ENCODE measurements at places on chromosomes 4 and X.

GRCh38 chr4:164138521-164138920 lies 615.4 kb upstream of the SMIM31 start:
- no peak for DNase-seq

DNA sequence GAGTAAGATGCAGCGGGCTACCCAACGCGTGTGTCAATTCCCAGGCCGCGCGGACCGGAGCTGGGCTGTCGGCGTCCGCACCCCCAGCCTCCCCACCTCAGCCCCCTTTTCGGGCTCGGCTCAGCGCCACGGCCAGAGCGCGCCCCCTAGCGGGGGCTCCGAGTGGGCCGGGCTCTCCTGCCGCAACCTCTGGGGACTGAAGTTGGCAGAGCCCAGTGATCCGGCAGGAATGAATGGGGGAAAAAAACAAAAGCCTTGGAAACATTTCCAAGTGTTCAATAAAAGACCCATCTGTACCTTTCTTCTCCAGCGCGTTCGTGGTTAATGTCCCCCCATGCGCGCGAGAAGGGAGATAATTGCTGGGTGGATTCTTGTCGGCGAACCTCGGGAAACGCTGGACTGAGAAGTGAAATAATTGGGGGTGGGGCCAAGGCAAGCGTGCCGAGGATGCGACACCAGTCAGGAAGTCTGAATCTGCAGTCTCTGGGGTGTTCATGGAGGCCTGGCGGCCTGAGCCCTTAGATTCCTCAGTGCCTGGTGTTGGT lies 5.2 kb upstream of the ARX start:
- DNase-seq = peak; percentile 83

- DNase-seq = no peak
Measured at GRCh38 chrX:107168257-107168656, 38.0 kb downstream of the NUP62CL start.

DNA sequence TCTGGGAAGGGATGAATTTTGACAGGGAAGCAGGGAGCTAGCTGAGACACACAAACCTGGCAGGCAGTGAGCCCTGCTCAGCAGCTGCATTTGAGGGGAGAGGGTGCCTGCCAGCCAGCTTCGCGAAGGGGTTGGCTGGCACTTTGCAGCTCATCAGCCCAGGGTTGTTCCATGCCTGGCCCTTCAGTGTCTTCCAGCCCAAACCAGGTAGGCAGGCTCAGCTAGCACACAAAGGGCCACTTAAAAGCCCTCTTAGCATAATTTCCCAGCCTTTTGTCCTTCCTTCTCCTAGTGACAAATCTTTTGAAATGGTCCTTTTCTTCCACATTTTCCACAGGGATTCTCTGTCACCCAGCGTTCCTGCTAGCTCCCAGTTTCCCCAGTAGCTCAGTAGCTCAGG lies 4.3 kb upstream of the FRMPD3 start:
- no peak for DNase-seq

GRCh38 chrX:3609810-3610209 lies 103.6 kb downstream of the PRKX start:
- DNase-seq = no peak

DNA sequence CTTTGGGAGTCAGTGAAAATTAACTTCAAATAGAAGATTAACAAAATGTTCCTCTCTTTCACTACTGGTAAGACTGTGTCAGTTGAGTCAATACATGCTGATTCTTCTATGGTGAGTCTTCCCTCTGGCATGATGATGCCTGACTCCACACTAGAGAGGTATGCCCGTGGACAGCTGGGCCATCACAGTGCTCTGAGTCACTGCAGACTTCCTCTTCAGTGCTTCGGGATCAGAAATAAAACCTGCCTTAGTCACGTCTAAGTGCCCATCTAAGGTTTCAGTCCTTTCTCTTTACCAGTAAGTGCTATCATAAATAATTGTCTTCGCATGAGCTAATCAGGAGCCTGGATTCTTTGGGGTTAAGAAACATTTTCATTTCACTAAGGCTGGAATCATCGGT lies 1.6 kb upstream of the ASB5 start:
- no peak for DNase-seq

DNA sequence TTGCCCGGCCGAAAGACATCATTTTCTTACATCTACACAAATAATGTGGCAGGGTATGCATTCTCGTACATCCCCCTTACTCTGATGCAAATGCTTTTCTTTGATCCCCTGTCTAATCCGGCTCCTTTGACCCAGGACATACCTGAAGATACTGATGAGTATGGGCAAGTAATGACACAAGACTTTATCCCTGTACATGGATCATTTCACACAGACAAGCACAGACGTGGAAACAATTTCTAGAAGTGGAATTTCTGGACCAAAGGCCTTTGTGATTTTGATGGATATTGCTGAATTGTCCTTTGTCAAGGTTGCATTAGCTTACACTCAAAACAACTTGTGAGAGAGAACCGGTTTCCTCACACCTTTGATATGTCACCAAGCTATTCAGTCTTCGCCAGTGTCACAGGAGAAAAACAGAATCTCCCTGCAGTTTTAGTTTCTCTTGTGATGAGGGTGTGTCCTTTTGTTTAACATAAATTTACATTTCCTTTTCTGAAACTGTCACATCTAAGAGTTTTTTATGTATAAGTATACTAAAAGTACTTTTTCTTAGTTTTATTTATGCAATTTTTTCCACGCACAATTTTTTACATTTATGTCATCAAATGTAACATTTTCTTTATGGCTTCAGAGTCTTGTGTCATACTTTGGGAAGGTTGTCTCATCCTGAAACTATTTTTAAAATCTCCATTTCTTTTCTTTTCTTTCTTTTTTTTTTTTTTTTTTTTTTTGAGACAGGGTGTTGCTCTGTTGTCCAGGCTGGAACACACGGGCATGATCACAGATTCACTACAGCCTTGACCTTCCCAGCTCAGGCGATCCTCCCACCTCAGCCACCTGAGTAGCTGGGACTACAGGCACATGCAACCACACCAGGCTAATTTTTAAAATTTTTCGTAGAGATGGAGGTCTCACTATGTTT lies 25.2 kb downstream of the RWDD4 start:
- DNase-seq = no peak

DNA sequence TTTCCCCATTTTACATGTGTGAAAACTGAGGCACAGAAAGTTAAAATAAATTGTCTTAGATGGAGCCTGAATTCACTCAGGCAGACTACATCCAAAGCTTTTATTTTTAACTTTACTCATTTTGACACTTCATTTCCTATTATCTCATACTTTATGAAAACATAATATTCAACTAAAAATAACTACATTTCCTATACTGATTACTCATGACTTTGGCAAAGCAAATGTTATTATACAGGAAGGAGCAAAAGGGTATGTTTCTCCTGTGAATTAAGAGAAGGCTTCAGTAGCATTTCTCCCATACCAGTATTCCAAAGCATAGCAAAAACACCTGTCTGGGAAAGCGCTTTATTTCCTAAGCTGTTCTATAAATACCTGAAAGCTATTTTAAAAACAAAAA lies 178.6 kb downstream of the ADAMTS3 start:
- no peak for DNase-seq

DNA sequence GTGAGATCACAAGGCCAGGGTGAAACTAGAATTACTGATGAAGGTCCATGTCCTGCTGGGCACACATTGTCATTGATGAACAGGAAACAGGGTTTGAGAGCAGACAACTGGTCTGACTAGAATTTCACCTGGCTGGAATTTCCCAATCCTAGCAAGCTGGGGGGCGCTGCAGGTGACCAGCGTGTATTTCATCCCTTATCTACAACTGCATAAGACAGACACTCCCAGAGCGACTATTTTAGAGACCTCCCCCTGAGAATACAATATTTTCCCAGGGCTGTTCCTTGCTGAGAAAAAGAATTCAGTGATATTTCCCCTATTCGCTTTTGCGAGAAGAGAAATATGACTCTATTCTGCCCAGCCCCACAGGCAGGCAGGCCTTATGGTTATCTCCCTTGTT lies 432.6 kb upstream of the GALNT7 start:
- peak; percentile 3 for DNase-seq

GRCh38 chr4:130736436-130737185 lies 1640.7 kb downstream of the C4orf33 start:
- DNase-seq = no peak

DNA sequence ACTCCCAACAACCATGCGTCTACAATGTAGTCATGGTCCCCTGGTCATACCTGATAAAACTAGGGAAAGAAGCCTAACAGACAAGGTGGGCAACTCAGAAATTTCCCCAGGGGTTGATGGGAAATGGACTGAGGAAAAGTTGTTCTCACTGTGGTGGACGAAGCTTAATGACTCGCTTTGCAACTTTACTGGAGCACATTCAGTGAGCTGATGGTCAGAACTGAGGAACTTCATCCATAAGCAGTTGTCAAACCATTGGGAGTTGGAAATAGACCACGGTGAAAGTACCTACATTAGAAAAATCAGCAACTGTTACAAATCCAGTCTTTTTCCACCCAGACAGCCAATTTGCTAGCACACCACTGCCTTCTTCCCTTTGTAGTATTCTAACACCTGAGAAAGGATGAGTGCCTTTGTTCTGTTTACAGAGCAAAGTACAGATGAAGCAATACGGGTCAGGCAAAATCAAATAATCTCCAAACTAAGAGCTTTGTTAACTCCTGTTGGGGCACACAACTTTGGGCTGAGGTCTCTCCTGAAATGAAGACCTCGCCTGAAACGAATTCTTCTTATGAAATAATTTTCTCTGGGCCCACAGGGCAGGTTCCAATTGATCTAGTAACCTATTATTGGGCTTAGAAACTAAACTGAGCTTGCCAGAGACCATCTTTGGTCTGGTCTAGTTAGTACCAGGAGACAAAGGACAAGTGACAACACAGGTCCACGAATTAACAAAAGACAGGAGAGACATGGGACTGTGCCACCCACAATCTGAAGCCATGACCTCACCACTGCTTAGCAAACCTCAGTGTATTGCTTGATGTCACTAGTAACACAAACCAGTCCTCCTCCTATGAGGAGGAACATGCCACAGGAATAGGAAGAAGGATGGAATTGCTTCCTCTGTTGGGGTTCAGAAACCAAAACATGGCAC lies 58.9 kb upstream of the NFKB1 start:
- no peak for DNase-seq

DNA sequence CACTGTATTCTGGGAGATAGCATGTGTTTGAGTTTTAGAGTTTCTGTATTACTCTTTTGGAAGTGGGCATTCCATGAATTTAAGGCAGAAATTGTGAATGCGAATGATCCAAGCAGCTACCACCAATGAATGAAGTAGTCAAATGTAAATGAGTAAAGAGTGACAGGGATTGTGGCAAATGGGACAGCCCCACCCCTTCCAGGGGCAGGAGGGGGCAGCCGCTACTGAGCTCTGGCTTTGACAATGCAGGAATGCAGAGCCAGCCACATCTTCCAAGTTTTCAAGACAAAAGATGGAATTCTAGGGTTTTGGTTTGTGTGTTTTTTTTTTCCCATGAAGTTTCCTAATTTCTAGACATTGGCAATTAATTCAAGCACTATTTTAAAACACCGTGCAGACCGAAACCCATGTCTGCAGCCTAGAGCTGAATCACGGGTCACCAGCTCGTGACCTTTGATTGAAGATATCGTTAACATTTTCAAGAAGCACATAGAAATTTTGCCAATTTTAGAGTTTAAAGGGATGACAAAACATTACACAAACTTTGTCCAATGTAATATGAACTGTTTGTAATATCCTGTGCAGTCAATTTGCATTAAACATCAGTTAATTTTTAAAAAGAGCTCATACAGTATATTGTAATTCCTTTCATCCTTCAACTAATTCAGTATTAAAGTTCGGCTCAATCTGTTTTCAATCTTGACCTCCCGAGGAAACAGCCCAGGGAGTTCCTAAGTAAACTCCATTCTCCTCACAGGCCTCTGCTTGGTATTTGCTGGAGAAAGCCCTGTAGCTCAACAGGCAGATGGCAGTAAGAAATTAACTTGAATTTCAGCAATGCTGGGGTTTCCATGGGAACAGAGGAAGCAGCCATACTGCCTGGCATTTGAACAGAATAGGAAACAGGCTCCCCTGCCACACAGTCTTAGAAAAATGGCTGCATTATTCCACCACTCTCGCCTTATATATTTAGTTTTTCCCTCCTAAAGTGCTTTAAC lies 83.4 kb downstream of the UCHL1 start:
- no peak for DNase-seq

DNA sequence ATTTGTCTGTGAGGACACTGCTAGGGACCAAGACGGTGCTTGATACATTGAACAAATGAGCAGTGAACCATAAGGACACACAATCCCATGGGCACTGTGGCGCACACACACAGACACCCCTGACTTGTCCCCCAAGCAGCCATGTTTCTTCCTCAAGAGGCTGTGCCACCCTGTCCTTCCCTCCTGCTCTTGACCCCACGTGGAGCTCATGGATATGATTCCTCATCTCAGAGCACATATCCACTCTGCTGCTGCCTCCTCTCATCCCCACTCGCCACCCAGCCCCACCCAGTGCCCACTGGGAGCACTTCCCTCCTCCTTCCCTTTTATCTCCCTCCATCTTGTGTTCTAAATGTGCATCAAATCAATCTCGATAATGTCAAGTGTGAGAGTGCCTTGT lies 102.4 kb downstream of the PARM1 start:
- DNase-seq = no peak

DNA sequence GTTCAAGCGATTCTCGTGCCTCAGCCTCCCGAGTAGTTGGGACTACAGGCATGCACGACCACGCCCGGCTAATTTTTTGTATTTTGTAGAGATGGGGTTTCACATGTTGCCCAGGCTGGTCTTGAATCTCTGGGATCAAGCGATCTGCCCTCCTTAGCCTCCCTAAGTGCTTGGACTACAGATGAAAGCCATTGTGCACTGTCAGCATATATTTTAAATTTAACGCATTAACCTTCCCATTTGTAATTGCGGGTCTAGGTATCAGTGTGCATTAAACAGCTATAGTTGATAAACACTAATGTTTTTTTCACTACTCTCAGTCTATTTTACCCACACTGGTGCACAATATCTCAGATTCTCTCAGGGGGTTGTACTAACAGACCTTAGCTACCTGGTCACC lies 1930.8 kb downstream of the C4orf33 start:
- no peak for DNase-seq

GRCh38 chrX:2523911-2524310 lies 23.1 kb upstream of the DHRSX start:
- no peak for DNase-seq

DNA sequence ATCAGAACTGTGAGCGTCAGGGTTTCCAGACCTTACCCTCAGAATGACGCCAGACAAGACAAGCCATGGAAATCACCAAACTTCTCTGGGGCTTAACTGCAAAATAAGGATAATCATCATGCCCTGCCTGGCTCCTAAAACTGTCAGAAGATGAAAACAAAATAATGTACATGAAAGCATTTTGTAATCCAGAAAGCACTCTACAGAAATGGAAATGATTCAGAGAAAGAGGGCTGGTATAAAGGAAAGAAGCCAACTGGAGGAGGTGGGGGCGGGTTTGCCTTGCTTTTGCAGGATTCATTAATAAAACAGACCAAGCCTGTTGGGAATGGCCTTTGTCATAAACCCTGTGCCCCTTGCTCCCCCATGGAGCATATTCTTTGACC lies 47.3 kb downstream of the SEPSECS start:
- no peak for DNase-seq

- no peak for DNase-seq
Measured at GRCh38 chr4:25896776-25897539, 17.1 kb upstream of the SMIM20 start.
